HS-27A (cell line): ENCODE measurements at places on chromosomes 13 and 19.

DNA sequence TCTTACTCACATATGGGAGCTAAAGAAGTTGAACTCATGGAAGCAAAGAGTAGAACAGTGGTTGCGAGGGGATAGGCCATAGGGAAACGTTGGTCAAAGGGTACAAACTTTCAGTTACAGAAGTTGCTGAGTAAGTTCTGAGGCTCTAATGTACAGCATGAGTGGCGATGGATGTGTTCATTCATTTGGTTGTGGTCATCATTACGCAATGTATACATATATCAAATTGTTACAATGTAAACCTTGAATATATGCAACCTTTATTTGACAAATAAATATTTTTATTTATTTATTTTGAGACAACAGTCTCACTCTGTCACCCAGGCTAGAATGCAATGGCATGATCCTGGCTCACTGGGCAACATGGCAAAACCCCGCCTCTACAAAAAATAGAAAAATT lies 38.7 kb downstream of the ZIC5 start:
- no peak for DNase-seq

- no peak for DNase-seq
Measured at GRCh38 chr19:15379999-15380647, 536 bp upstream of the AKAP8 start.

- no peak for DNase-seq
Measured at GRCh38 chr13:87919956-87920355, 248.8 kb downstream of the SLITRK5 start.

GRCh38 chr19:39833464-39834286 lies at the start of gene DYRK1B:
Gene DYRK1B (minus strand): TSS chr19:39834162. CDS start chr19:39831867, 2,295 bp downstream.
- DNase-seq, result no peak

DNA sequence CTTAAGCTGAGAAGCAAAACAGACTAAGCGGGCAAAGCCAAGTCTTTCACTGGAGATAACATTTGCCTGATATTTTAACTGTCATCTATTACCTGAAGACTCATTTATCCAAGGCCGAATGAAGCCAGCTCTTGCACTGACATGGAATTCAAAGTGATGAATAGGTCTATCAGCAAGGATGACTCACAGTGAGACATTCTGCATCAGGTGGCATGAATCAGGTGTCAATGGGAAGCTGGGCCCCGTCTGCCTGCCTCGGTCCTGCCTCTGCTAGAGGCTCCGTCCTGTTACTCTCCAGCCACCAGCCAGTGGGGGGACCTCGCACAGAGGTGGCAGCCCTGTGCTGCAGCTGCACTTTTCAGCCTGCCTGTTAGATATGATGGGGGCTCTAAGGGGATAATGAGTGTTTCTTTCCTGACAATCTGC lies 23.5 kb downstream of the STARD13 start:
- no peak for DNase-seq

DNA sequence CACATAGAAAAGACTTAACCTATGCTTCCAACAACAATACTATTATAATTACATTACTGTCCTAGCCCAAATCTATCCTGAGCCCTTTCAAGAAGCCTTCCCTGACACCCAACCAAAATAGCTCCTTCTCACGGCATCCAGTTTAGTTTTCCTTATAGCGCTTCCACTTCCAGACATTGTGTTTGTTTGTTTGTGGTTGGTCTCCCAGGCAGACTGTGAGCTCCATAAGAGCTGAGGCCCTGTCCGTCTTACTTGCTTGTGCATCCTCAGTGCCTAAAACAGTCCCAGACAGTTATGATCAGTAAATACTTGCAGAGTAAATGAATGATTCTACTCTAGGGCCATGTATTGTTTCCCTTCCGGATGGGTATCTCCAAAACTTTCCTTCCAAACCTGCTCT lies 68.1 kb upstream of the STARD13 start:
- DNase-seq, result no peak

DNA sequence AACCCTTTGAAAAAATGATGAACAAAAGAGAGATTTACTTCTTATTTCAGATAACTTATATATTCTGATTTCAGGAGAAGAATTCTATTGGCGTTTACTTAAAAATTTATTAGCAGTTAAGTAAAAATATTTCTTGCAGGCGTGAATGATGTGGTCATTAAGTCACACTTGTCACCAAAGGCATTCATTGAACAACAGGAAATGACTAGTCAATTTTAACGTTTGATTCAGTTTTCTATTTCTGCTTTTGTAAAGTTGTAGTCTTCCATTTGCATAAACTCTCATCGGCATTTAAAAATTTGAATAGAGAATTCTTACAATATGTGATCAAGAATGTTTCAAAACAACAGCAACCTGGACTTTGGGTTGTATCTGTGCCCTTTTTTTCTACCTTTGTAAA lies 83.4 kb downstream of the GPR12 start:
- no peak for DNase-seq
